Right atrium auricular region (tissue), 2 donors: ENCODE measurements at places on chromosomes 6 and 20.

GRCh38 chr6:53605543-53606235 lies 59.9 kb downstream of the KLHL31 start:
- DNase-seq: no peak

DNA sequence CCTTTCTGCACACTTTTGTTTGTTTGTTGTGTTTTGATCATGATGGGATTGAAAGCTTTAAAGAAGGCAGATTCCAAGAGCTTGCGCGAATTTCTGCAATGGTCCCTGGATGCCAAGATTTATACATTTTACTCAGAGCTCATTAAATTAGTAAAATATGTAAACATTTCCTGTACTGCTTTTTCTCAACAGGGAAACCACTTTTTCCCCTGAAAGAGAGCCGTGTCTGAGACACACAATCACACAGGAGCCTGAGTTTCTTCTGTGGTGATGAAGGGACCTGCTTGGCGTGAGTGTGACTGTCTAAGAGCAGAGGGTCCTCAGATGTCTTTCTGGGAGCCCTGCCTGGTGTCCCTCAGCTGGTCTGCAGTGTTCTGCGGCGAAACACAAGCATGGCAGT lies 12.1 kb upstream of the TAGAP start:
- DNase-seq: no peak

DNA sequence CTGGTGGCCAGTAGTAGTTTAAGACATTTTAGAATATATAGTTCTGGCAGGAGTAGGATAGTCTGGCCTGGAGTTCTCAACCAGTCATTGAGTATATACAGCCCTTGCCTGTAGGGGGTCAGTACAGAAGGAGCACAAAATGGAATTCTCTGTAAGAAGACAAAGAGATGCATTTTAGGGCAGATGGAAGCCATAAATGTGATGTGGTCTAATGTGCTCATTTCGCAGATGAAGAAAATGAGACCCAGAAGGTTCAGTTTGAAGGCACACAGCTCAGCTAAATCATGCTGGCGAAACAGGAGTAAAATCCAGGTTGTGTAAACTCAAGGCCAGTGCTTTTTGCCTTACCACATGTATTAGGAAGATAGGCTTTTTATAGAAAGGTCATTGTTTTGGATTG lies 29.6 kb downstream of the QKI start:
- DNase-seq: no peak

GRCh38 chr6:150876598-150876997 lies 11.1 kb downstream of the MTHFD1L start:
- DNase-seq: peak; percentile 75

GRCh38 chr20:23386304-23387117 lies 24.5 kb downstream of the GZF1 start:
- no peak for DNase-seq

GRCh38 chr6:79574630-79575225 lies 37.5 kb upstream of the LCA5 start:
- DNase-seq: no peak

DNA sequence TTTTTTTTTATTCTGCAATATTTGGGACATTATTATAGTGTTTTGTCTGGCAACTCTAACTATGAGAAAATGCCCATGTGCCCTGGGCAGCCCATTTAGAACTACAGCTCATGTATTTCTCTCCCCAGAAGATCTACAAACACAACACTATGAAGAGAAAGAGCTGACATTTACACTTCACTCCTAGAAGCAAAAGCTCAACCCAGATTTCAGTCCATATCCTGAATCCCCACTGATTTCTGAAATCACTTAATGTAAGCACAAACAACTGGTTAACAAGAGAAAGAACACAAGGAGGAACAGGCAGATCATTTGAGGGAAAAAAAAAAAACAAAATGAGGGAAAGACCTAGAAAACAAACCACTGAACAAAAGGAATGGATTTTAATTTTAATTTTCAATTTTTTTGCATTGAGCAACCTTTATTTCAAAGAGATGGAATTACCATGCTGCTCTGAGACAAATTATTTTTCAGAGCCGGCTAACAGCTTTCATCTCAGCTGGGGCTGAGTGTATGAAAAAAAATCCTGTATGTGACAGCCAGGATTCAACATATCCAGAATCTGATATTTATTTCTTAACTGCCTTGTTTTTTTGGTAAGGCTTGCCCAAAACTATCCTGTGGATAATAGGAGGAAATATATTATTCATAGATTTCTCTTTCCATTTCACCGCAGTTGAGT lies 32.5 kb downstream of the KIAA0319 start:
- DNase-seq: no peak

DNA sequence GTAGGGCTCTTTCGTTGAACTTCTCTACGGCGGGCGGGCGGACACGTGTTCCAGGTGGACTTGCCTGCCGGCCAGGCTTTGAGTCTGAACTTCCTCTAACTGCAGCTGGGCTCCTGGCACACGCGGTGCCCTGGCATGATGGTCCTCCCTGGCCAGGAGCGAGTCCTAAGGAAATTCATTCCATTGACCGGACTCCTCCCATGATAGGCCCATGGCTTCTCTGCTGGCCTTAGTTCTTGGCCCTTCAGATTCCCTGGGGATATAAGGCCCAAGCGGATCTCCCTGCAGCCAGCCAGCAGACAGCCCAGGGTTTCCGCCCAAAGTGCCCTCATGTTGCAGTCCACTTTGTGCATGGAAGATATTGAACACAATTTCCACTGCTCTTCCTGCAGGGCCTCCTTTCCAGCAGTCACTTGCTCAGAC lies 39.4 kb downstream of the TBC1D7 start:
- no peak for DNase-seq

DNA sequence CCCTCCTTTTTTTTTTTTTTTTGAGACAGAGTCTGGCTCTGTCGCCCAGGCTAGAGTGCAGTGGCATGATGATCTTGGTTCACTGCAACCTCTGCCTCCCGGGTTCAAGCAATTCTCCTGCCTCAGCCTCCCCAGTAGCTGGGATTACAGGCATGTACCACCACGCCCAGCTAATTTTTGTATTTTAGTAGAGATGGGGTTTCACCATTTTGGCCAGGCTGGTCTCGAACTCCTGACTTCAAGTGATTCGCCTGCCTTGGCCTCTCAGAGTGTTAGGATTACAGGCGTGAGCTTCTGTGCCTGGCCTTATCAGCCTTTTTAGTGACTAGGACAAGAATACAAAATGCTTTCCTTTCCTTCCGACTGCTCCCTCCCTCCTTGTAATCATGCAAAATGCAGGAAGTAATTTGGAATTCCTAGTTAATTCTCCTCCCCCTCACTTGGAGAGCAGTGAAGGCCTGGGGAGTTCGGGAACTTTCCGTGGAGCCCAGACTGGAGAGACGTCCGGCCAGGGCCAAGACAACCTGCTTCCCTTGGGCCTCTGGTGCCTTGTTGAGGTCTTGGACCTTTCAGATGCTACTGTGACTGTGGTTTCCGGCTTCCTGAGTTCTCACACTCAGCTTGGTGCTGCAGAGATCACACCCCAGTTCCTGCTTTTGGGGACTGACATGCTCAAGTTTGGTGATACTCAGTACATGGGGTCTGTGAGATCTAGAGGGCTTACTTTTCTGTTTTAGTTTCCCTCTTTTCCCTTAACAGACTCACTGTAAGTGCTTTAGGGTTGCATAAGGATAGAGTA lies 3.9 kb upstream of the PHF20 start:
- peak; percentile 85 for DNase-seq

GRCh38 chr6:169977434-169978265 lies 226.2 kb downstream of the ERMARD start:
- no peak for DNase-seq

GRCh38 chr6:24225838-24226237 lies 99.8 kb downstream of the NRSN1 start:
- no peak for DNase-seq

- no peak for DNase-seq
These were observed 184.4 kb downstream of the GJA10 start for GRCh38 chr6:90078513-90079289.

- DNase-seq: no peak
These were observed 254.3 kb downstream of the BTBD3 start for GRCh38 chr20:12171923-12172524.

- DNase-seq: peak; percentile 89
These were observed 26.5 kb downstream of the MTHFD1L start for GRCh38 chr6:150891888-150892485.

GRCh38 chr6:143939364-143939763 lies 68.7 kb downstream of the PLAGL1 start:
- DNase-seq: no peak

DNA sequence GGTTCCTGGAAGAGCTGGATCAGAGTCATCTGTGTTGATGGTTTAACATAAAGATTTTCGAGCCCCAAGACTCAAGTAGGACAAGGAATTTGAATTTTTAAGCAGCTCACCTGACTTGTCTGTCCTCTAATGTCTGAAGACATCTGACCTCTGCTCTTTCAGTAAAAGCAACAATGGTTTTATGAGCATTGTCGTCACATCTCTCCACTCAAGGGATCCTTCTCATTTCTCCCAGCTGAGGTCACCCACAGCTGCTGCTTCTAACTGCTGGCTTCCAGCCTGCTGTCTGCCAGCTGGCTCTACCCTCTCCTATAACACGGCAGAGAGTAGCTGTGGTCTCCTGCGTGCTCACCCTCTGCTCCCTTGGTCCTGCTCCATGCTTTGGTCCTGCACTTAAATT lies 24.7 kb upstream of the HDAC2 start:
- no peak for DNase-seq

DNA sequence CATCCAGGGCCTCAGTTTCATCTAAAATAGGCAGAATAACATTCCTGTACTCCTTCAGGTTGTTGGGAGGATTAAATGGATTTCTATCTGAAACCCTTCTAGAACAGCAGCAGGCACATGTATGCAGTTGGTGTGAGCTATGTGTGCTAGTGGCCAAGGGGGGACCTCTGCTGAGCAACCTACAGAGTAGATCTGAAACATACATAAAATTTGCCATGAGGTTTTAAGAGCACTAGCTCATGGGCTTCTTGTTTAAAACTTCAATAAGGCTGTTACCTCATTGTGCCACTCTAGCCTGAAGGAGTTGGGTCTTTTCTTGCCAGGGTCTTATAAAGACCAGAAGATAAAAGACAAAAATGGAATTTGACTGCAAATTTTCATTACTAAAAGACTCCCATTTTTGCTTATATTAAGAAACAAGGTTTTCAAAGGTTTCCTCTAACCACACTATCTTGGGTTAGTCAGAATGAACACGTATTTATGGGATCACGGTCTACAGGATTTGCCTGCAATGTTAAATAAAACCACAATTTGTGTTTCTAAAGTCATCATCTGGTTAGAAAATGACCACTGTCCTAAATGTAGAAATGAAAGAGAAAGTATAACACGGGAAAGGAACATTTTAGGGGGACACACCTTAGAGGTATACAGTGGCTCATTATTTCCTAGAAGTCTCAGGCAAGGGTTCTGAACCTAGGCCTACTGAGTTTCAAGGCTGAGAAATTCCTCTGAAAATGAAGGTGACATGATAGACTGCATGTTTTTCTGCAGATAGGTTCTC lies 144.9 kb upstream of the OLIG3 start:
- DNase-seq: no peak

- no peak for DNase-seq
These were observed 106.0 kb upstream of the CST7 start for GRCh38 chr20:24842918-24843715.

DNA sequence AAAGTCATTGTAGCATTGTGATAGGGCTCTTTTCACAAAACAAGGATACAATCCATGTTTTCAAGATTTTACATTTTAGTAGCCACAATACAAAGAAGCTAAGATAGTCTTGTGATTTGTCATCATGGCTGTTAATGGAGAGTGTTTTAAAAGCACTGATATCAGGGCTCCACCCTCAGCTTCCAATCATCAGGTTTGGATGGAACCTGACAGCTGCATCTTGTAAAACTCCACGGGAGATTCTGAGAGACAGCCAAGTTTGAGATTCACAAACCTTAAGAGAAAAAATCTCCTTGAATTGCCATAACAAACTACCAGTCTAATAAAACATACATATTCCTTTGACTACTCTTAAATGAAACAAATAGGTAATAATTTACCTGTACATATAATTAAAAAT lies 280.2 kb downstream of the ESR1 start:
- no peak for DNase-seq

- no peak for DNase-seq
These were observed 54.5 kb upstream of the TENT5A start for GRCh38 chr6:81806793-81807565.

DNA sequence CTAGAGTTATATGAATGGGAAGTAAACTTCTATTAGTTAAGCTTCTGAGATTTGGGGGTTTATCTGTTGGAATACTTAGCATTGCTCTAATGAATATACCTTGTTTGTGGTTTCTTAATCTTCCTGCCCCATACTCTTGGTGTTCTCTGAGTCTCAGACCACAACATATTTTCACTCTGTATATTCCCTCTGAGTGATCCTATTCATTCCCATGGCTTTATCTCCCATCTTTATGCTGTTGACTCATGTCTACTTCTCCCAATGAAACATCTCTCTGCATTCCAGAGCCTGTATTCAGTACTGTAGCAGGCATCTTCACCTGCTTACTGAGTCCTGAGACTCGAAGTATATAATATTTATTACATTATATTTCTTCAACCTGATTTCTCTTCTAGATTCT lies 283.7 kb upstream of the MAP3K7 start:
- DNase-seq: no peak

DNA sequence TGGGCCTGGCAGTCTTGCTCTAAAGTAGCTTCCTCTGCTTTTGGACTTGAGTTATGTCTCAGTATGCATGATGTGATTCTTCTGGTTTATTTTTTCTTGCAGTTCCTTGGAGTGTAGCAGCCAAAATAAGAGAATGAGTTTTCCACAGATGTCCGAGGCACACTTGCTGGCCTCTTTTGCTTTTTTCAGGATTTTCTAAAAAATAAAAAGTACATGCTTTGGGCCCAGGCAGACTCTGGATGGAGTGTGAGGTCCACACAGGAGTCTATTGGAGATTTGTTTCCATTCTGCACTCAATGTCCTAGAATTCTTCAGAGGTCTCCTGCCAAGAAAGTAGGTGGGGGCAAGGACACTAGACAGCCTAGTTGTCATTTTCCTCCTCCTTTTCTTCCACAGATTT lies 477.6 kb downstream of the EPM2A start:
- DNase-seq: no peak

DNA sequence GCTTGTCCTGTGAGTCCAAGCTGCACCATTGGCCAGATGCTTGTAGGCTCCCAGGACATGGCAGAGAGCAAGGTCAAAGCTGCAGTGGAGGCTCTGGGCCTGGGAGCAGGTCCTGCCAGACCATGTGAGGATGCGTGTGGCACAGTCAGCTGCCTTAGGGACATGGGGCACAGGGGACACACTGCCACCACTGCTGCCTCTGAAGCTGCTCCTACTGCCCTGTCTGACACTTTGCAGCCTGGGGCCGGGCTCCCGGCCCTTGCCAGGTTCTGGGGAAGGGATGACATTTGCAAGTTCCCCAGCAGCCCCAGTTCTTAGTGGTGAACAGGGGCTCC lies 13.2 kb upstream of the FUT9 start:
- DNase-seq: no peak

DNA sequence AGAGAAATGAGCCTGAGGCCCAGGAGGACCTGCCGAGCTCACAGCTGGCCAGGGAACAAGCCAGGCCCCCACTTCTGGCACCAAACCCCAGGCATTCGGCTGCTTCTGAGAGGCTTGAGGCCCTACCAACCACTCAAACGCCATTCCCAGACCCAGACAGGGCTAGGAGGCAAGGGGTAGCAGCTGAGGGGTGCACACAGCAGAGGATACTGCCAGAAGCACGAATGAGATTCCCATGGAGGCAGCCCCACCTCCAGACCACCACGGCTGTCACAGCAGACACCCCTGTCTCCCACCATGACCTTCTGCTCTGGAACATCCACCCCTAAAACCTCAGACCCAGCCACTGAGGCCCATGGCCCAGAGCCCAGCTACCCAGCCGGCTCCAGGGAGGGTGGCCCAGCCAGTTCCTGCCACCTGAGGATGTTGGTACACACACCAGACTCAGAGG lies 36.1 kb downstream of the NTSR1 start:
- DNase-seq: no peak

GRCh38 chr20:35953387-35954199 lies 709 bp downstream of the SCAND1 start:
- peak; percentile 58 for DNase-seq
